HuH-7 (cell line): ENCODE measurements at places on chromosomes 5 and 9.

DNA sequence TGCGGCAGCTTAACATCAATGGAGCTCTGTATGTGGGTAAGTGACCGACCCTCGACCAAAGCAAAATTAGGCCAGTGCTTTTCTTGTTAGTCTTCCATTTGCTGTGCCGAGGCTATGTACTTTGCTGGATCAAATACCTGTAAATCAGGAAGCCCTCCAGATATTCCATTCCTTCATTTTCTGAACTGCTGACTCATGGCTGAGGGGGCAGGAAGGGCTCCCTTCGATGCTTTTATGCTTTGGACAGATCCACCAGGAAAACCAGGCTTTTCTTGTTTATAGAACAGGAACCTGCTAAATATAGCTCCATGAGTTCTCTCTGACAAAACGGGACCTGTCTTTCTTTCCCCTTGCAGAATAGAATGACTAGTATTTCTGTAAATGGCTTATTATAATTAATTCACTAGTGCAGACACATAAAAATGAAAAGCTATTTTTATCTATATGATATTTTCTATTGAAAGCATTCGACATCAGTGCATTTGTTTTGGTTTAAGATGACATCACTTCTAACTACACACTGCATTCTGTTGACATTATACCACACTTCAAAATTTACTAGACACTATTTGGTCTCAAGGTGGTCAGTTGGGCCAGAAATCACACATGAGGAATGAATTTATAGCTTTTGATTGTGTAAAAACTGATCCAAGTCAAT lies 93.3 kb downstream of the LIFR start:
- no peak for DNase-seq

- DNase-seq: no peak
Observed at GRCh38 chr9:124257844-124258606, at the start of gene NEK6. Gene NEK6 (plus strand): TSS chr9:124257949. CDS start chr9:124301965, 44,016 bp downstream.

- DNase-seq: no peak
Observed at GRCh38 chr5:88226881-88227450, 41.7 kb downstream of the TMEM161B start.

GRCh38 chr9:74973714-74974113 lies 21.0 kb upstream of the C9orf40 start:
- no peak for DNase-seq

GRCh38 chr9:130411566-130411915 lies 33.2 kb upstream of the ASS1 start:
- no peak for DNase-seq

DNA sequence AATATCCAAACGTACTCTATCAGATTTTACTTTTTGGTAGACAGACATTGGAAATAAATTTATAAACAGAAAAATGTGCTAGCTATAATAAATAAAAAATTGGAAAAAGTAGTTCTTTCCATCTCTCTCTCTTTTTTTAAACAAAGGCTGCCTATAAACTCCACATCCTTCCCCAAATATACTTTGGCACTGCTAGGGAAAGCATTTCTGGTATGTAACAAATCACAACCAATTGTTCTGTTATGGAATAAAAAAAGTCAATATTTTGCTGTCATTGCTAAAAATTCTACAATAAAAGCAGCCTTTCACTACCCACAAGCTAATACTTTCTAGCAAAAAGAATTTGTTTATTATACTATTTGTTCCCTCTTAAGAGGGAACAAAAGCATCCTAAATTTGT lies 169.2 kb upstream of the TARS1 start:
- DNase-seq: no peak

DNA sequence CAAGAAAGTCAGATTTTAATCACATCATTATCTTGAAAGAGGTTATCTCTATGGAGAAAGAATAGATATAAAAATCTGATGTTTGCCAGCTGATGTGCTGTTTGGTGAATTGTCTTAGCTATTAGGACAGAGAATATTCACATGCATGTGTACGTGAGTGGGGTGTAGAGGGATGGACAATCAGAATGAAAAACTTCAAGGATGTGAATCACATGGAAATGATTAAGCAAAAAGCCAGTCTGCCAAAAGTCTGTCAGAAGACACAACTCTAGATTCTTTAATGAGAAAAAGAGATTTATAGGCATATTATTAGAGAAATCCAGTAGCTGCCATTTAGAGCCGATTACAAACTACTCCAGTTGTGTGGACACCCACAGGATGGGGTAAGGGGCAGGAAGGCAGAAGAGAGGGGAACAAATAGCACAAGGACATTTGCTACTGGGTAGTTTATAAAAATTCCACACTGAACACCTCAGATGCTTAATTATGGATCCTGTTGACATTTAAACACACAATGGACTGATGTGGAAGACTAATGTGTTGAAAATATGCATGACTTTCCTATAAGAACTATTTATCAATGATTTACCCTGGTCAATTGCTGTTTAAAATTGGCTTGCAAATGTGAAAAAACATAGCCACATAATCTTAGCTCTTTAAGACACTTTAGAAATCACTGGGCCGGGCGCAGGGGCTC lies 127.4 kb downstream of the PTTG1 start:
- no peak for DNase-seq

GRCh38 chr5:14219800-14220512 lies 76.8 kb downstream of the TRIO start:
- no peak for DNase-seq

GRCh38 chr5:581941-582340 lies 30.2 kb upstream of the CEP72 start:
- DNase-seq: no peak

DNA sequence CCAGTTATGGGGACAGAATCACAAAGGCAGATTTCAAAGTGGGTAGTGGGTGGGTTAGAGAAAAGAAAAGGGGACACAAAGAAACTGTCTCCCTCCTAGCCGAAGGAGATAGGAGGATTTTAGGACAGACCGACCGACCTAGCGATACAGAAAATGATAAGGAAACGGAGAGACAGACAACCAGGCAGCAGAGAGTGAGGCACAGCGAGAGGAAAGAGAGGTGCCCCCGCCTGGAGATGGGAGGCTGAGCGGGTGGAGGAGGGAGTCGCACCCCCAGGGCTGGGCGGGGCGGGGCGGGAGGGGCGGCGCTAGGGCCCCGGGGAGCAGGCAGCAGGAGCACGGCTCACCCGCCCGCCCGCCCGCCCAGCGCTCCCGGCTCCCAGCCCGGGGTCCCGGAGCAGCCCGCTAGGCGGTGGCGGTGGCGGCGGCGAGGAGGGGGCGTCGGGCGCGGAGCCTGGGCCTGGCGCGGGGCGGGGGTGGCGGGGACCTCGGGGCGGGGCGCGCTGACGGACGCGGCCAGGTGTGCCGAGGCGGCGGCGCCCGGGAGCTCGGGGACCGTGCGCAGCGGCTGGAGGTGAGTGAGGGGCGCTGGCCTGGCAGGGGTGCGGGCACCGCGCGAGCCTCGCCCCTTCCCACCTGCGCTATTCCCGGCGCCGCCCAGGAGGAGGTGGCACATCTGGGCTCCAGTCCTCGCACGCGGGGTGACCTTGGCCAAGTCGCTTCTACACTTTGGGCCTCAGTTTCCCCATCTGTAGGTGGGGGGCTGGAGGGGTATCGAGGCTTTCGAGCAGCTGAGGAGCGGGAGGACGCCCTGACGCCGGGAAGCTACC lies 15.9 kb upstream of the SYNPO start:
- DNase-seq: peak; percentile 70

DNA sequence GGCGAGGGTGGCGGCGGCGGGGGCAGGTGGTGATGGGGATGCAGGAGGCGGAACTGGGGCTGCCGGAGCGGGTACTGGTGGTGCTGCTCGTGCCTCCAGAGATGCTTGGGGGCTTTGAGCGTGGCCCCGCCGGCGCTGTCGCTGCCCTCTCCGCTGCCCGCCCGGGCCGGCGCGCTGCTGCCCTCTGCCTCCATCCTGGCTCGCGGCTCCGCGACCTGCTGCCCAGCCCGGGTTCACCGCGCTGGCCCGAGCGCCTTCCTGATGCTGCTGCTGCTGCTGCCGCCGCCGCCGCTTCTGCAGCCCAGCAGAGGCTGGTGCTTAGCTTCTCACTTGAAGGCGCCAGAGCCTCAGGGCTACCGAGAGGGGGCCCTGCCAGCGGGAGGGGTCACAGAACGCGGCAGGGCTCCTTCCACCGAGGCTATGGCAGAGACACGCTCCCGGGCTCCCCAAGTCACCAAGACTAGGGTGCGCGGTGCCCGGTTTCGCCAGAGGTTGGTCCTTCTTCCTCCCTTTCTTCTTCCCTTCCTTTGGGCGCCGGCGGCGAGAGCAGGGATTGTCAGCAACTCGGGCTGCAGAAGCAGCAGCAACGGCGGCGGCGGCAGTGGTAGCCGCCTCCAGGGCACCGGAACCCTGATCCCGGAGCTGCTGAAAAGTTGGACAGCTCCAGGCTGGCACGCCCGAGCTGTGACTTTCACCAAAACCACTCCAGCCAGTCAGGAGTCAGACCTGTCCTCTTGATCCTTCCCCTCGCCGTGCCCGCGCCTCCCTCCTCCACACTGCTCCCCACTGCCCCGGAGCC lies at the start of gene PDE4D:
Gene PDE4D (minus strand): TSS at position 298 of the 799 bp plus-strand sequence.
- DNase-seq: peak; percentile 23
